NCI-H146 (cell line): ENCODE measurements at places on chromosomes 5 and 9.
A peak's percentile ranks its signal among the peaks of the same experiment; 100 is the strongest.

DNA sequence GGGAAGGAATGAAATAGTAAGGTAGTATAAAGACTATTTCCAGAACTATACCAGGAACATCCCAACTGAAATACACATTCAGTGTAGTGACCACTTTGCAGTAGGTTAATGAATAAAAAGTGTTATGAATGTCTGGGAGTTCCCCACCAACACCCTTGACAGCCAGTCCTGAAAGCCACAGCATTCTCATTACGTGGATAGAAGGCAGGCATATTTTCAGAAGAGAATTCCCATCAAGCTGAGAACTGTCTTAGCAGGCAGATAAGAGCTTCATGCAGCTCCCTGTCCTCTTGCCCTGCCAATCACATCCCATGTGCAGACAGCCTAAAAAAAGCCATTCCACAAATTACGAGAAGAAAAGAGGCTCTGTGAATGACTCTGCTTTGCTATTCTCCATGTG, 695.0 kb downstream of the DTWD2 start:
- DNase-seq: no peak

DNA sequence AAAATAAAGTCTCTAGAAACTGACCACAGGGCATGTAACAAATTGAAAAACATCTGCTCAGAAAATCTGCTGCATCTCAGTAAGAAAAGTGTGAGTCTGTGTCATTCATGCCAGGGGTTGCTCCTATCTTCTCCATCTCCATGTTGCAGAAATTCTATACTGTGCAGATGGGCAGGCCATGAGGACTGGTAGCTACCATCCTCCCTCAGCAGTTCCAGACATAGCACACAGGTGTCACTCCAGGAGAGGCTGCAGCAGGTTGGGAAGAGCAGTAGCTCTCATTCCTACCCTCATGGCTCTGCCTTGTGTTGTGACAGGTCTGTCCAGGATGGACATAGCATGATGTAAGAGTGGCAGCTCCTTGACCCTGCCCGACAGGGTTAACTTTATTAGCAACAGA, 173.4 kb downstream of the NDUFS4 start:
- DNase-seq: peak; percentile 46

GRCh38 chr5:91053741-91054025, 329.4 kb downstream of the ARRDC3 start:
- DNase-seq: no peak

GRCh38 chr5:73298251-73298771, 125.3 kb downstream of the TMEM174 start:
- DNase-seq: no peak

DNA sequence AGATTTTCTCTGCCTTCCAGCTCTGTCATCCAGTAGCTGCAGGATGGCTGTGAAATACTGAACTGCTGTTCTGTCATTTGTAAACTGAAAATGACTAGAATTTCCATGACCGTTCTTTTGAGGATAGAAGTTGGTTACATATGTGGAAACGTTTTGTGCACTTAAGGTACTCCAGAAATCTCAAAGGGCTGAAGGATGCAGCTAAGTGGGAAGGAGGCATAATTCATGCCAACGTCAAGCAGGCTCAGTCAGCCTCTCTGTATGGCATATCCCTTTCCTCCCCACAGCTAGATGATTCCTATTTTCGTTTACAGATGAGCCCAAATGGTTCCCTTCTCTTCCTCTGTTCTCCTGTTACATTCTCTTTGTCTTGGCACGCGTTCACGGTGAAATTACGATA, 257.6 kb downstream of the FBXL7 start:
- no peak for DNase-seq

DNA sequence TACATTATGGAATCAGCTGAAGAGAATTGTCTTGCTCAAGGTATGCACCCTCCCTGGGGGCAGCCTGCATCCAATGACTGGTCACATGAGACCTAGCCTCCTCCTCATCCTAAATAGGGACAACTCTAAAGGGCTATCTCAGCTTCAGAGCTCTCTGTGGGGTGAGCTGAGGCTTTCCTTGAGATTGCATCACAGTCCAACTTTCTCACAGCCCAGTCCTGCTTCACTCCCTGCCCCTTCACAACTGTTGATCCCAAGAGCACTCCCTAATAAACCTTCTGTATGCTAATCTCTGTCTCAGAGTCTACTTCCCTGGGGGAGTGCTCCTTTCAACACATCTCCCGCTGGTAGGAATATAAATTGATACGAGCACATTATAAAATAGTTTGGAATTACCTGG, 44.1 kb upstream of the ERBIN start:
- DNase-seq: no peak

GRCh38 chr9:107675351-107676259, 186.0 kb upstream of the KLF4 start:
- DNase-seq: no peak

DNA sequence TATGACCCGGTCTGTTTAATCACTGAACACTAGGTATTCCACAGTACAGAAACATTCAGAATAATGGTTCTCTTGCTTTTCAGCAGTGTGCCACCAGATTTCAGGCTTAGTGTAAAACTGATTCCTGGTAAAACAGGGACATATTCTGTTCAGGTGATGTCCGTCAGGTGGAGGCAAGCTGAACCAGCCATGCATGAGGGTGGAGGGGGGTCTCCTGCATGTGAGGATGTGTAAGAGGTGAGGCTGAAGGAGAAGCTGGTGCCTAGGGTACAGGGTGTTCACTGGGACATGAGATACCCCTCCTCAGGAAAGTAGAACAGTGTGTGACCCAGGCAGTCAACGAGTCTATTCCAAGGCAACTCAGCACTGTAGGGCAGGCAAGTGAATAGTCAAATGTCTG, 563.9 kb downstream of the BNC2 start:
- no peak for DNase-seq

GRCh38 chr5:78659114-78659513, 10.5 kb upstream of the LHFPL2 start:
- no peak for DNase-seq

- DNase-seq: no peak
These were observed 939.4 kb upstream of the DMAC1 start for GRCh38 chr9:8738945-8739344.

DNA sequence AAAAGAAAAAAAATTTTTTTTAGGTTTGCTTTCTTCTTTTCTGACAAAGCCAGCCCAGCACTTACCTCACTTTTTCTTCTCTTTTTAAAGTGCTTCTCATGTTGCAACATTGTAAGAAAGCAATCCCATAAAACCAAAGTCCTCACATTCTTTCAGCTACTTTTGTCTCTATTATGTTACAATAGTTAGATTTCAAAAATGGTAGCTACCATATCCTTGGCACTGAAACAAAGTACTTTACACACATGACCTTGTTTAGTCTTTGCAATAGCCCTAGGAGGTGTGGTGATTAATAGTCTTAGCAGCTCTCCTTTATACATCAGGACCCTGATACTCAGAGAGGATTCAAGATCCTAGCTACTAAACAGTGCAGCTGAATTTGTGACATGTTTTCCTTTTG, 23.5 kb upstream of the CARTPT start:
- DNase-seq: peak; percentile 15

DNA sequence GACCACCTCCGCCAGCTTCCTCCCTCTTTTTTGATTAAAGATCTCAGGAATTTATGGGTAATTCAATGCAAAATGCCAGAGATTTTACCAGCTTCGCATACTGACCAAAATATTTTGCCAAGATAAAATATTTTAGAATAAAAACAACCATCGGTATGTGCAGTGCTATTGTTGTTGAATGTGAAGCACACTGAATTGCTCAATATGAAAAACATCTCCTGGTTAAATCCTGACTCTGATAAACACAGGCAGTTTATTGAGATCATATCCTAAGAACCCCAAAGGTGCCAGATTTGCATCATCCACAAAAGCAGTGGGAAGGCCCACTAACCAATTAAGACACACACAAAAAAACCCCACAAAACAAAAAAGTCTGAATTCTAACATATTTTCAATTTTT, 202.4 kb downstream of the GLIS3 start:
- DNase-seq: no peak

DNA sequence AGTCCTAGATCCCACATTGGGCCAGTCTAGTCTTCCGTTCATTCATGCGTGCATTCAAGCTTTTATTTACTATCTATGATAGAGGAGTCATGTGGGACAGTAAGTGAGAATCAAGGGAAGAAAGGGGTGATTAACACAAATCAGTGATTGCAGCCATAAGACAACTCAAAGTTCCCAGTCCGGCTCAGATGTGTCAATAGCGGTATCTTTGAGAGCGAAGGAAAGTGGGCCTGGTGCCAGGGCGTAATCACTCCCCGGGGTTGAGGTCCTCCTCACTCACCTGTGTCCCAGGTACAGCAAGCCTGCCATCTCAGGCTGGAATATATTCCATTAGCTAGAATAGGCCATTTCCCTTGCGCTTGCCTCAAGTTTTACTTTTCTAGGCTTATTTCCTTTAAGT, 196.3 kb downstream of the ATP10B start:
- peak; percentile 32 for DNase-seq

- no peak for DNase-seq
These were observed 5.6 kb downstream of the EXD3 start for GRCh38 chr9:137417161-137418021.

DNA sequence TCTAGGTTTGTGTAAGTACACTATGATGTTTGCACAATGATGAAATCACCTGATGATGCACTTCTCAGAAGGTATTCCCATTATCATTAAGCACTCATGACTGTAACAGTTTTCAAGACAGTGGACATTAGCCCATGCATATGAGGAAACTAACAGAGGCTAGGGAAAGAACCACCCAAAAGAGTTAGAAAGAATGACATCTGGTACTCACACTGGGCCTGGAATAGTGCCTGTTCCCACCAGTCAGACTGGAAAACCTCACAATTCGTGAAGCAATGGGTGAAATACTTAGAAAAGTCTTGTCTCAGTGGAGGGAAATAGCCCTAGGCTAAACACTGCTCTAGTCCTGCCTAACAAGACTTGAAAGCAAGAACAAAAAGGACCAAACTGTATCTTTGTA, 117.4 kb upstream of the GDNF start:
- DNase-seq: no peak

DNA sequence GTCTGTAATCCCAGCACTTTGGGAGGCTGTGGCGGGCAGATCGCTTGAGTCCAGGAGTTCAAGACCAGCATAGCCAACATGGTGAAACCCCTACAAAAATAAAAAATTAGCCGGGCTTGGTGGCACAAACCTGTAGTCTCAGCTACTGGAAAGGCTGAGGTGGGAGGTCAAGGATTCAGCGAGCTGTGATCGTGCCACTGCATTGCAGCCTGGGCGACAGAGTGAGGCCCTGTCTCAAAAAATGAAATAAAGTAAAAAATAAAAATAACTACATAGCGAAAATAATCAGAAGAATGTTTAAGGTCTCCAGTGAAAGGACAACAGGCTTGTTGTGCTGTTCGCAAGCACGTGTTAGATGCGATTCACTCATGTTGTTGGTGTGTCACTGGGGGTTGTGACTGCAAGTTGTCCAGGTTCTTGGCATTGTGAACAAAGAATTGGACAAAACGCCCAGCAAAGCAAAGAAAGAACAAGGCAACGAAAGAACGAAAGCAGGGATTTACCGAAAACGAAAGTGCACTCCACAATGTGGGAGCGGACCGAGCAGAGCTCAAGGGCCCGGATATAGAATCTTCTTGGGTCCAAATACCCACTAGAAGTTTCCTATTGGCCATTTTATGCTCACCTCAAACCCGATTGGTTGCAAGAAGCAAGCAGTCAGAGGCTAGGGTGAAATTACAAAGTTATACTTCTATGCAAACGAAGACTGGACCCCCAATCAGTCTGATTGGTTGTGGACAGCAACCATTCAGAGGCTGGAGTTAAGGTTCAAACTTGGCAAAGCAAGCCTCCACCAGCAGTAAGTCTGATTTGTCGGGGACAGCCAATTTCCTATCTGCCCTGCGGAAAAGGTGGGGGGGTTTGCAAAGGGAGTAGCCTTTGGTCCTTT, 844 bp upstream of the MCCC2 start:
- peak; percentile 63 for DNase-seq

GRCh38 chr5:181170996-181171395, 23.6 kb downstream of the OR2V2 start:
- DNase-seq: no peak

DNA sequence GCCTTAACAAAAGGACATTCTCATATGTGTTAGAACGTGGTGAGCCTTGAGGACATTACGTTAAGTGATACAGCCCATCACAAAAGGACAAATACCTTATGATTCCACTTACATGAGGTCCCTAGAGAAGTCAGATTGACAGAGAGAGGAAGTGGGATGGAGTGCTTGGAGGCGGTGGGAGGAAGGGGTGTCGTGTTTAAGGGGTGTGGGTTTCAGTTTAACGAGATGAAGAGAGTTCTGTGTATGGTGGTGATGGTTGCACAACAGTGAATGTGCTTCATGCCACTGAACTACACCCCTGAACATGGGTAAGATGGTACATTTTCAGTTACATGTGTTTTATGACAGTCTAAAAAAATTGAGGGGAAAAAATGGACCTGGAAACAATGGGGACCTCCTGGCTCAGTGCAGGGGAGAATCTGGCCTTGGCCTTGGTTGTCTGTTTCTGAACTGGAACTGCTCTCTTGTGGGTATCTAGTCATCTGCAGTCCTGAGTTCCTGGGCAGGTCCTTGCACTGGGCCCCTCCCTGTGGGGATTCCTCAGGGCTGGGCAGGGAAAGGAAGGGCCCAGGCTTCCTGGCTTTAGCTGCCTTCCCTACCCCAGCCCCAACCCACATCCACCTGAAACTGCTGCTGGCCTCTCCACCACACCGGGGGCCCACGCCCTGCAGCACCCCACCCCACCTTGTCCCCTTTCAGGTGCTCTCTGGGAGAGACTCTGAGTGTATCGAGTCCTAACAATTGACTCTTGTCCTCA, 17.8 kb downstream of the LRRC8A start:
- DNase-seq: no peak
